ENCODE measurements at places on chromosomes 12 and 14. TPM values are rescaled to one million over a fixed set of nuclear protein-coding genes. Genes with fewer than 3 reads are reported as not detected.
A peak's percentile ranks its signal among the peaks of the same experiment; 100 is the strongest.

GRCh38 chr12:55697686-55698085 is 10.0 kb downstream of the ITGA7 start:
- DNase-seq, result peak; percentile 14

GRCh38 chr14:37894463-37894862 is 299.0 kb downstream of the TTC6 start:
- no peak for DNase-seq

DNA sequence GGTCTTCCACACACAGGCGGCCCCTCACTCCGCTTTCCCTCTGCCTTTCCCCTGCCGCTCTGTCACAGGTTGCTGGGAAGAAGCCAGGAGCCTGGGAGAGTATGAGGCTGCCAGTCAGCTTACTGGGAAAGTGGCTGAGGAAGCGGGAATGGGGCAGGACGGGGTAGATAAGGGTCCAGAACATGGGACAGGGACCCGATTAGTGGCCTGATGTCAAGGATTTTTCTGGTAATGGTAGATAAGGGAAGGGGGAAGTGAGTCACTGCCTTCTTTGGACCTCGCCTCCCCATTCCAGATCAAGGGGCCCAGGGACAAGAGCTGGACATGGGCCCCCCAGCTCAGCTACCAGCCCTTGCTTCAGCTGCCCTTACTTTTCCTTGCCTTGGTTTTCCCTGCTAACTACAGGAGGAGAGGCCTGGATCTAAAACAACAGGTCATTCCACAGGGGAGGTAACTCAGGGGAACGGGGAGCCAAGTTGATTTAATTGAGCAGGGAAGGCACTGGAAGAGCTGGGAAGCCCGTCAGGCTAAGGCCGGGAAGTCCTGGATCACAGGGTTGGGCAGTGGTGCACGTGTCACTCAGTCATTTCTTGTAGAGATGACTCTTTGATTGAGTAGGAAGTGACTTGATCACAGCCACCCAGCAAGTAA is 3.5 kb upstream of the LPAR5 start:
- no peak for DNase-seq

DNA sequence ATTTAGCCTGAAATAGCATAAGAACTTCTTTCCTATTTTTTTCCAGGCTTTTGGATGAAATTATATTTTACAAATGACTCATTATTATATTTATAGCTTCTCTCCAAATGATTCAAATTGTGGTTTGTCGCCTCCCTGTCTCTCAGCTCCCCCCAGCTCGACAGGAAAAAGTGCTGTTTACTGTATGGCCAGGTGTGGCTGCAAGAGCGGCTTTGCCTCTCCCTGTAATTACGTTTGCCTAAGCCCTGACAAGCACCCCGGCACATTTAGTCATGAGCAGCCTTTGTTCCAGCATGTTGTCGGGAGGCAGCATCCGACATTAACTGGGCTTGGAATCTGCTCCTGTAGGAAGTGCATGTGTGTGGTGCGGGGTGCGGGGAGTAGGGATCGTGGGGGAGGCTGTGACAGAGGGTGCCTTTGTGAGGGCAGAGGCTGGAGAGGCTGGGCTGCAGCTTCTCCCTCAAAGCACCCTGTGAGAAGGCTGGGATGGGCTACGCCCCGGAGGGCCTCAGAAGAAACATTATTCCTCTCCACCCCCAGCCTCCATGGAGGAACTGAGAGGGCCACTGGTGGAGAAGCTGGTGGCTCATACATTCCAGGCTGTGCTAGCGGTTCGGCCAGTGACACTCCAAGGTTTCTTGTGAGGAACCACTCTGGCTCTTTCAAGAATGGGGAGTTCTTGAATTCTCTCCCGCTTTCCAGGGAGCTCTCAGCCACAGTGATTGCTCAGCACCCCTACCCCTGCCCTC is 42.1 kb upstream of the CTDSP2 start:
- DNase-seq, result no peak

DNA sequence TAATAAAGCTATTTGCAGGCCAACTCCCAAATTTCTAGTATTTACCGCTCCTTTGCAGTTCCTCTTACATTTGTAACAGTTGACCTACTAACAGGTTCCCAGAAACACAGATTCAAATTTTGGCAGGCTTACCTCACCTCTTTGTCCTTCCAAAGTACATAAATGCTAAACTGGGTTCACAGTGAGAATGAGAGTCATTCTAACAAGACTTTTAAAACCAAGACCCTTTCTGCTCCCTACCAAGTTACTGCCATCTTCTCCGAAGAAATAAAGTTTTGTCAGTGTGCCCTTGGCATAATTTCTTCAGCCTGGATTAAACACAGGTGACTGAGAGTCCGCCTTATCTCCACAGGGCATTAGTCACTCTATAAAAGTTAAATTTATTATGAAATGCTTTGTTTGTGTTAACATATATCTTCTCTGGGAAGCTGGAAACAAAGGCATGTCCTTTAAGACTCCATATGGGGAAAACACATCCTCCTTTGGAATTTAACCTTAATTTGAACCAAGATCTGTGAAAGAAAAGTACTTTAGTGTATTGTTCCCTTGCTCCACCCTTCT is 28.2 kb downstream of the FOXA1 start:
- DNase-seq, result no peak

DNA sequence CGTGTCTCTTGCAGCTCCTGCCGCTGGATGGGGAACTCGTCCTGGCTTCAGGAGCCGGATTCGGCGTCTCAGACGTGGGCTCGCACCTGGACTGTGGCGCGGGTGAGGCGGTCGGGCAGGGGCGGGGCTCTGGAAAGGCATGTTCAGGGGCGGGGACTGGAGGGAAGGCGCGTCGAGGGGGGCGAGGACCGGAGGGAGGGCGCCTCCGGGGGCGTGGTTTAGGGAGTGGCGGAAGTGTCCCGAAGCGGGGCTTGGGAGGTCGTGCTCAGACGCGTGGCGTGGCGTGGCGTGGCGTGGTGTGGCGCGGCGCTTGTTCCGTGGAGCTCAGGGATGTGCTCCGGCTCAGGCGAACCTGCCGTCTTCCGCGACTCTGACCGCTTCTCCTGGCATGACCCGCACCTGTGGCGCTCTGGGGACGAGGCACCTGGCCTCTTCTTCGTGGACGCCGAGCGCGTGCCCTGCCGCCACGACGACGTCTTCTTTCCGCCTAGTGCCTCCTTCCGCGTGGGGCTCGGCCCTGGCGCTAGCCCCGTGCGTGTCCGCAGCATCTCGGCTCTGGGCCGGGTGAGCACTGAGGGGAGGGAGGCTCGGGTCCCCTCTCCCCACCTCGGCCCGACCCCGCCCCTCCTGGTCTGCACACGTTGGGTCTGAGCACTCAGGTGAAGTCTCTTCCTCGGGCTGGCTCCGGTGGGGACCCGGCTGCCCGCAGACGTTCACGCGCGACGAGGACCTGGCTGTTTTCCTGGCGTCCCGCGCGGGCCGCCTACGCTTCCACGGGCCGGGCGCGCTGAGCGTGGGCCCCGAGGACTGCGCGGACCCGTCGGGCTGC is 6.2 kb downstream of the AMN start:
- no peak for DNase-seq

DNA sequence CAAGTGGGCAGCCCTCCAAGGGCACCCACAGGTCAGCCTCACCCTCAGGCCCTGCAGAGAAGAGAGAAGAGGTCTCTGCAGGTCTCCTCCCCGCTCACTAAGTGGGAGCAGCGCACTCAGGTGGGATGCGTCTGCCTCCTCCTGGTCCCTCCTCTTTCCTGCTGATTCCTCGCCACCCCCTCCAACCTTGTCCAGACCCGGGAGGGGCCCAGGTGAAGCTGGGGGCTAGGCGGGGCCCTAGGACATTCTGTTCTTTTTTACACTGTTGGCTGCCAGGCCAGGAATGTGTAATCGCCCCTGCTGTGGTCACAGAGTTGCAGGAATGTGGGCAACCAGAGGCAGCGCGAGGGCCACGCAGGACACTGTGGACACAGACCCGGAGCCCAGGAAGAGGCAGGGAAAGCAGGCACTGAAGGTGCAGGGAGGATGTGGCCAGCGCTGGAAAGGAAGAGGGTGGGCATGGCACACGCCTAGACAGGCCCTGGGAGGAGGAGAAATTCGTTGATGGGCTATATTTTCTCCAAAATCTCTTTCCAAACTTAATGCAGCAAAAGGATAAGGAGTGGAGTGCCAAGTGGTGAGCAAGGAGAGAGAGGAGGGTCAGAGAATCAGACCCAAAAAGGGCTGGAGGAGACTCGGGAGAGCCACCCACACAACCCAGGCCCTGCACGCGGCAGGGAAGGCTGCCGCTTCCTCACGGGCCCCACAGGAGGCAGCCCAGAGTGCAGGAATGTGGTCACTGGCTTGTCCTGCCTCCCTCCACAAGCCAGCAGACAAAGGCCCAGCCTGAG is 911 bp upstream of the SCNN1A start:
- DNase-seq, result peak; percentile 82

DNA sequence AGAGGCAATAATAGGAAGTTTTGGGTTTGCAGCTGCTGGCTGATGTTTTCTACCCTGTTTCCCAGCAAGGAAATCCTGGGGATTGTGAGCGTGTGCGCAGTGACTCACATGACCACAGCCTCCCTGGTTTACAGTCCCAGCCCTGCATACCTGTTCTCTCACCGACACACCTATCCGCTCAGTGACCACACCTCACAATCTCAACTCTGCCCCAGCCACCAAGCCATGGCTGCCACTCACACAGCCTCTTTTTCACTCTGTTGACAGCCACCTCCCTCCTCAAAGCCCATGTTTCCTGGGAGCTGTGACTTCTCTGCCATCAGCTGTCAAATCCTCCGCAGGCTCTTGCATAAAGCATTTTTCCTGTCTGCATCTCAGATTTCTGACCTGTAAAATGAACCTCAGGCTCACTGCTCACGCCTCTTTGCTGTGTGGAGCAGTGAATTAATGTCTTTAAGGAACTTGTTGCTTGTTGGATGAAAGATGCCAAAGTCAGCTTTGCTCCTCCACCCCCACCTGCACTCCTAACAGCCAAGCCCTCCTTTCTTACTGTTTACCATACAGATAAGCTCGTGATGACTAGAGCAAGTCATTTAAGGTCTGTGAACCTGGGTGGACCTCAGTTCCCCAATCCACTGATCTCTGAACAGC is 43.5 kb downstream of the B4GALNT3 start:
- peak; percentile 63 for DNase-seq

GRCh38 chr12:90910958-90911357 is 44.0 kb downstream of the CCER1 start:
- no peak for DNase-seq

DNA sequence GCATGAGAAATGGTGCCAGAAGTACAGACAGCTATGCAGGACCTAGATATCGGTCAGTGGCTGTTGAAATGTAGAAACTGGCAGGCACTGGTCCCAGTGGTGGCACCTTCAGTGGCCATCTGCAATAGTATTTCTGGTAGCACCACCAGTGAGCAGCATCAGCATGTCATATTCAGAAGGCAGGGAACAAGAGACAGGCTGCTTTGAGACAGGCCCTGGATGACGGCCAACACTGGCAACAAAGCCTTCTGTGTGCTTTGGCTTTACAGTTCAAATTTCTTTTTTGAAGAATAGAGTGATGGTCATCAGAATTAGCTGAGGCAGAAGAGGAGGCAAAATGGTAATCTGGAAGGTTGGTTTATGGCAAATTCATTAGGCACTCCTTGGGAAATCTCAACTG is 273.4 kb upstream of the SLC16A7 start:
- DNase-seq, result no peak

DNA sequence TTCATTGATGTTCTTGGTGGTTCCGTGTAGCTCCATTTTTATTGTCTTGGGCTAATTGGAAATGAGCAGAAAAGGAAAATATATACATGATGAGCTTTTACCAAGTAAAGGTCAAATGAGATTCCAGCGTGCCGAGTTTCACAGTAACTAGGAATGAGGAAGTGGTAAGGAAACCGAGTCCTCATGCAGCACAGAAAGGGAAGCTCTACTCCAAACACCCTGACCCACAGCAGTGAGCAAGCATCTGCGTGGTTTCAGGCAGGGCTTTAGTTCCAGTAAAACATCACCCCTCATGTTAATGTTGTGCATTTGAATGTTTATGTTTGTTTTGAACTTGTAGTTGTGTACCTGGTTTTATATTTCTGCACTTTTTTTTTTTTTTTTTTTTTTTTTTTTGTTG is 208.0 kb downstream of the SLC41A2 start:
- peak; percentile 88 for DNase-seq

GRCh38 chr14:74014299-74014698 is 4.8 kb downstream of the ENTPD5 start:
- DNase-seq, result no peak

- DNase-seq, result no peak
These were observed 960 bp downstream of the GPR162 start for GRCh38 chr12:6822426-6823135.

GRCh38 chr12:116303066-116303465 is 25.6 kb upstream of the MED13L start:
- no peak for DNase-seq

GRCh38 chr12:32889011-32889760 is 7.4 kb downstream of the PKP2 start:
- no peak for DNase-seq

DNA sequence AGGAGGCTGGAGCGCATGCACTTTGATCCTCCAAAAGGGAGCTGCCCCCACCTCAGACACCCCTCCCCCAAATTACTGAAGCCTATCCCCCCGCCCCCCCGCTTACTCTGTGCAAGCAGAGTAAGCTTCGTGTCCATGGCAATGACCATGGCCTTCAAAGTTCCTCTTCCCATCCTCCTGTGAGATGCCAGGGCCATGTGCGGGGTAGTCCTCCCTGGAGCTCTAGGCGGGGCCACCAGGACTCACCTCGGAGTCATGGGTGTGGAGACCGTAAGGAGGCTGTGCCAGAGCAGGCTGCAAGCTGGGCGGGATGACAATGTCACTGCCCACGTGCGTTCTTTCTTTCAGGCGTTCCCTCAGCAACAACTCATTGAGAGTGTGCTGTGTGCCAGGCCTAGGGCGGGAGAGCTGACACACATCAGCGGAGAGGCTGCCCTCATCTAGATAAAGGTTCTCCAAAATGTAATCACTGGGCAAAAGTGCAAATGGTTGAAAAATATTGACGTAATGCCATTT is 66.8 kb downstream of the C14orf132 start:
- DNase-seq, result peak; percentile 56

DNA sequence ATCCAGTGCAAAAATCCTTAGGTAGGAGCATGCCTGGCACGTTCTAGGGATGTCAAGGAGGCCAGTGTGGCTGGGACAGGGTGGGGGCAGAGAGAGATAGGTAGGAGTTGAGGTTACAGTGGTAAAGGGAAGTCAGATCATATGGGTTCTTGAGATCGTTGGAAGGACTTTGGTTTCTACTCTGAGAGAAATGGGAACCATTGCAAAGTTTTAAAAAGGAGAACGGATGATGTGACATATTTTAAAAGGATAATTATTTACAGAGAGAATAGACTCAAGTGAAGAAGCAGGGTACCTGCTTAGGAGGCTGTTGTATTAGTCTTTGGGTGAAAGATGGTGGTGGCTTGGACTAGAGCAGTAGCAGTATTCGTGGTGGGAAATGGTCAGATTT is 47.6 kb upstream of the ATP2B1 start:
- no peak for DNase-seq

The FBRSL1 gene
- 60.4 TPM for total RNA-seq

The KLRC2 gene
- total RNA-seq, result not detected

The WNT1 gene
- not detected for total RNA-seq

The GUCY2C gene
- total RNA-seq, result not detected

The TOMM20L gene
- not detected for total RNA-seq

The FOXN3 gene
- total RNA-seq, result 87.6 TPM

The PLA2G1B gene
- not detected for total RNA-seq

The RARG gene
- 21.2 TPM for total RNA-seq

The KRT83 gene
- total RNA-seq, result not detected
